ENCODE measurements at places on chromosomes 12 and 14.

DNA sequence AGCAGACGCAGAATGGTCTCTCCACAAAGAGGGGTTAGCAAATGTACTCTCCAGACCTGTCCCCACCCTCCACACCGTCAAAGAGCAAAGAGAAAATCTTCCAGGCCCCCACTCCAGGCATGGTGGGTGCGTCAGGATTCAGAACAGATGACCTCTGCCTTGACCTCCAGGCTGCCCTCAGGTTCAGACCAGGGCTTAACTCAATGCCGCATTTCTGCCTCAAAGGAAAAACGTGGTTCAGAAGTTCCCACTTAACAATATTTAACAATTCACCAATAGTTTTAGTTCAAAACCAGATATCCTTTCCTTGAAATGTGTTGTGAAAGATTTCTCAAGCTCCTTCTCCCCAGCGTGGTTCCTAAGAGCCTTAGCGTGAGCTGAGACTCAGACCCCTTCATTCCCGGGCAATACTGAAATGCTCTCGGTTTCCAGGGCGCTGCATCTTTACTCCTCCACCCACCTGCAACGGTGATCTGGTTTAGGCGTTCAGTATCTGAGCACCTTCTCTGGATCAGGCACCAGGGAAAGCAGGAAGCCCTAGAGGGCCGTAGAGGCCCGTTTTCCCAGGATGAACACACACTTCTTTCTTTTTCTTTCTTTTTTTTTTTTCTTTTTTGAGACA lies 22.9 kb downstream of the HSP90AA1 start:
- no peak for DNase-seq

DNA sequence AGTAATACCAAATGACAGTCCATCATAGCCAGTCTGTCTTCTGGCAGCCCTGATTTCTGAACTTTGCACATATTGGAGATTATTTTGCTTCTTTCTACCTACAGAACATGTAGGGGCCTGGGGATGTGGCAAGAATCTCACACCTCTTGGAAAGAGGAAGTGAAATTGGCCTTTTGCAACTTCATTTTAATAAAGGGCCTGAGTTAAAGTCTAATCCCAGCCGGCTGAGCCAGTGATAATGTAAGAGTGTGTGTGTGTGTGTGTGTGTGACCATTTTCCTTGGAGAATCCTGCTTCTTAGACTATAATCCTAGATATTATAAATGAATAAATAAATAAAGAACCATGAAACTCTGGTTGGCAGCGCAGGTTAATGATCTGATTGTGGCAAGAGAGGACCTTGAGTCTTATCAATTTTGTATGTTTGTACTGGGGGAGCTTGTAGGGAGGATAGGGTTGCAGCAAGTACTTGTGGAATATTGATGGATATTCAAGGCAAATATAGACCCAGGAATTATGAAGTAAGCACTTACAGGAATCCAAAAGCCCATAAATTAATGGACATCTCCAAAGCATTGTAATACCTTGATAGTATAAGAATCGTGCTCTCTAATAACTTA lies 233.2 kb upstream of the AMIGO2 start:
- DNase-seq = no peak

DNA sequence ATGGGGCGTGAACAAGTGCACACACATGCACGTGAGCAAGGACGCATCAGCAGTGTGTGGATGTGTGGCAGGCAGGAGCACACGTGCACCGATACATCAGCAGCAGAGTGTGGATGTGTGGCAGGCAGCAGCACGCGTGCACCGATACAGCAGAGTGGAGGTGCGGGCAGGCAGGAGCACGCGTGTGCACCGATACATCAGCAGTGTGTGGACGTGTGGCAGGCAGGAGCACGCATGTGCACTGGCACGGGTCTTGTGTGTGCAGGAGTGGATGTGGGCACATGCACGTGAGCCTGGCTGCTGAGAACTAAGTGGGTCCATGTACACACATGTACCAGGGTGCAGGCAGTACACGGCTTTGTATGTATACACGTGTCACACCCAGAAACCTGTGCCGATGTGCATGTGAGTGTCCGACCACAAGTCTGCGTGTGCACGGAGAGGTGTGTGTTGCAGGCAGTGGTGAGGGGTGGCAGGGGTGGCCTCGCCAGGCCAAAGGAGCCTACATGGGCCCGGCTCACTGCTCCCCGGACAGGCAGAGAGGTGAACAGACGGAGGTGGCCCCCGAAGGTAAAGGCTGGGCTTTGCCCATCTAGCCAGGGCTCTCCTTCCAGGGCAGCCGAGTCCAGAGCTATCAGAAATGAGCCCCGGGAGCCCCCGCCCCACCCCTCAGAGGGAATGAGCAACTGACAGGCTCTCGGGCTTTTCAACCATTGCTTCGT lies 53.9 kb downstream of the RFLNA start:
- no peak for DNase-seq

DNA sequence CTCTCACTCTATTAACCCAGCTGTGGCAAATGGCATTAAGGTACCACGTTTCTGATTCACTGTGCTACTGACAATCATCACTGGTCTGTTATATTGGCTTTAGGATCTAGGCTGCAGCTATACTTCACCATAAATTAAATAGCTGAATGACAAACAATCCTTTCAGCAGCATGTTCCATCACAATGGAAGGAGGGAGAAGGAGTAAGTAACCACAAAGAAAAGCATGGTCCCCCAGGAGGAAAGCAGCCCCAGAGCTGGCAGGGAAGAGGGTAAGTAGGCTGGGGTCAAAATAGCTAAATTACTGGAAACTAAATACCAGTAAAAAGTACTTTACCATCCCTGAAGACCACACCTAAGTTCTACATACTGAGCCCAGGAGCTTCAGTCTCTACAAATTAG lies 2.8 kb downstream of the ARMH4 start:
- no peak for DNase-seq

GRCh38 chr12:77772676-77773298 lies 57.9 kb upstream of the NAV3 start:
- DNase-seq = no peak

DNA sequence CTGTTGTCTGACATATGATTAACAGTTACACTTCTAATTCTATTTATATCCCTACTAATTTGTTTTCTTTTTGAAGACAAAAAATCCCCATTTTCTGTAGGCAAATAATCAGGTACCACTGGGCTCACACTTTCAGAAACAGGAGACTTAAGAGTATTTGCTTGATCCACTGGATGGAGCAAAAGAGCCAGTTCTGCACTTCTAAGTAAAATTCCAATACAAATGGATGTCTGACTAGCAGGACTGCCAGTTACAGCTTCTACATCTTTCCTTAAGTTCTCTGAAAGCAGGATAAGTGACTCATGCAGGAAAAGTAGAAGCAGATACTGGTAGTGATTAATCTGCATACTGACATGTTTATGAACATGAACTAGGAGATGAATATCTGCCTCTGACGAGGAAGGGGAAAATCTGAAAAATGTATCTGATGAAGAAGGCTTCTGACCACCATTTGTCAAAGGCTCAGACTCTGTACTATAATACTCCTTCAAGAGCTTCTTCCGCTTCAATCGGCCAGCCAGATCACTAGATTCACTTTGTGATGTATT lies 73.8 kb upstream of the ANKS1B start:
- no peak for DNase-seq

DNA sequence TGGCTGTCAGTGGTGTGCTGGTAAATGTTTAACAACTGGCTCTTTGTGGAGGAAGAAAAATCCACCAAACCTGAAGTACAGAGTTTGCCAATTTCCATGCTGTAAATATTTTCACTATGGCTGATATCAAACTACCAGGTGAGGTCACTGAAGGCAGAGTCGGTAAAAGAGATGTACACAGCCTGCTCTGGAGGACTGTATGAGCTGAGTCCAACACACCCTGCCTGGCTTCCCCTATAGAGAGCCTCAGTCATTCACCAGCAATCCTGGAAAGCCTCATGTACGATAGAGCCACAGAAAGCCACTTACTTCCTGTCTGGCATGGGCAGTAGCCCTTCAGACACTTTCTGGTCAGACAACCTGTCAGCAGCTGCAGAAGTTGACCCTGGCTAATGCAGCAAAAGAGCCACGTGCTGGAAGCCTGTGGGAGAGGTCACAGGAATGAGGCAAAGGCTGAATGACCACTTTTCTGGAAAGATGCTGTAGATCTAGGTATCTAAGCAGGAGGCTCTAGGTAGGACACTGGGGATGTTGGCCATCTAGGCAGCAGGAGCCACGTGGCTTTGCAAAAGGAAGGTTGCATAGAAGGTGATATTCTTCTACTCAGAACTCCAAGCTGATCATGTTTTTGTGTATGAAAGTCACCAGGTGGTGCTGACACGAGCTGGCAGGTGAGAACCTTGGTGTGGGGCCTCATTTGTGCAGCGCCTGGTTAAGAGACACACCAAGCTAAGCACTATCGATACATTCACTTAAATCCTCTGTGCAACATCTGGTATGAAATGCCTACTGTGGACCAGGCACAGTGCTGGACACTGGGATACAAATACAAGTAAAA lies 553.9 kb downstream of the VRK1 start:
- DNase-seq = no peak

GRCh38 chr14:50622978-50623377 lies 45.1 kb downstream of the SAV1 start:
- DNase-seq = no peak

DNA sequence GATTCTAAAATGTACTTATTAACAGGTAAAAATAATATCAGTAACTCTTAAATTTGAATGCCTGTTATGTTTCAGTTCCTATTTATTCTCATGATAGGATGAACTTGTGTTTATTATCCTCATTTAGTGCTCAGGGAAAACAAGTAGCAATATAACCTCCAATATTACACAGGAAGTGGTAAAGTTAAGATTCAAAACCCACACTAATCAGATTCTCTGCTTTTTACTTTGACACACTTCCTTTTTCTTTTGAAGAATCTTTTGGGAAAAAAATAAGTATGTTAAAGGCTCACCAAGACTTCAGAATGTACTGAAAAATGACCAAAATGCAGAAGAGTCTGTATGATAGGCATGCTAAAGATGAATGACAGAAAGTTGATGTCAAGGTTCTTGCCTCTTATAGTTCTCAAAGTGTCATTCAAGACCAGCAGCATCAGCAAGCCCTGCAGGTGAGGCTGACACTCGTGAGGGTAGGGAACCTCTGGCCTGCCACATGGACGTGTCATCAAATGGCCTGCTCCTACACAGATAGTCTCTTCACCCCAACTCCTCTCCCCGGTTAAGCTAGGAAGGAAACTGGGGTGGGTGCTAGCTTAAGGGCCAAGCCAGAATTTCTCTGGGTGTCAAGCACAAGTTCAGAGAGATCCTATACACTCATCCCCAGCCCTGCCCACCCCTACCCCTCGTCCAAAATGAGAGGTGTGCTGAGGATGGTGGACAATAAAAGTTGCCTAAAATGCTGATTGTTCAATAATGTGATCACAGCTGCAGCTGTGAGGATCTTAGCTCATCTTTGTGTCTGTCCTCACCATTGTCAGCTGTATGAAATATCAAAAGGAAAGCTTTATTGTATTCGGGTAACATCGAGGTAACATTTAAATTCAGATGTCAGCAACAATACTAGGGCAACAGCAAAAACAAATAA lies 6.3 kb downstream of the TBPL2 start:
- DNase-seq = no peak

DNA sequence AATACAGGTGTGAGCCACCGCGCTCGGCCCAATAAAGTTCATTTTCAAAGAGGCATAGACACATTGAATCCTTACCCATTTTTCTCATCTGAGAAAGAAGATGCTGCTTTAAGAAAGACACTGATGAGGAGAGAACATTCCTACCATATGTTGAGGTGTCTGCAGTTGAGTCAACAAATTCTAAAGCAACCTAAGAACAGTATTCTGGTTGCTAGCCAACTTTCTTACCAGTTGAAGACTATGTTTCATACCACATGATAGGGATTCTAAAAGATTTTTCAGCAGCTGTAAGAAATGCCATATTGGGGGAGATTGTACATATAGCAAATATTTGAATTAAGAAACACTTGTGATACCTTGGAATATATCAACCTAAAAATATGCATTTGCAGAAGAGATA lies 160.1 kb downstream of the SRGAP1 start:
- no peak for DNase-seq

GRCh38 chr12:6548556-6548955 lies 7.3 kb downstream of the IFFO1 start:
- DNase-seq = no peak

- DNase-seq = no peak
Measured at GRCh38 chr14:73700325-73700724, 13.9 kb downstream of the PNMA1 start.

DNA sequence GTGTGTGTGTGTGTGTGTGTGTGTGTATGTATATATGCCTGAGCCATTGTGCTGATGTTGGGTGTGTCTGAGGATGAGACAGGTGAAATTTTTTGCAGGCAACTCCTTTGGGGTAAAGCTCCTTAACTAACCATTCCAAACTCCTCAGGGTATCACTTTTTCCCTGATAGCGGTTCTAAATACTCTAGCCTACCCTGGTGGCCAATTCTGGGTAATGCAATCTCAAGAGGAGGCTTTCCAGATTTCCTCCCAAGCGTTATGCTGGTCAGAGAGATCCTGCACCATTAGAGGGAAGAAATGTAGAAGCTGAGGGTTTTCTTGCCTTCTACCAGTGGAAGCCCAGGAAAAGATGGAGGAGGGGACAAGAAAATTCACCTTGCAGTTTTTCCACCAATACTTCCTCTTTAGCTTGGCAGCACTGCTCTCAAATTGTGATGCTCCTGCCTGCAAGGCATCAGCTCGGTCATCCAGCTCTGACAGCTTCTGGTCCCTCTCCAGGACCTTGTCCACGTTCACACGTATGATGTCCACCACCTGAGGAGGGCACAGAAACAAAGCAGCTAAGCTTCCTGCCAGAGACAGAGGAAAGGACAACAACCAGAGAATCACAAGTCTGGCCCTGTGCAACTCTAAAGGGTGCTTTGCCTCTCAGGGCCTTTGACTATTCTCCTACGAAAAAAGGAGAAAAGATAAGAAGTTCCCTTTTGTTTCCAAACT lies 4.9 kb downstream of the VAMP1 start:
- DNase-seq = no peak

GRCh38 chr14:52873694-52874093 lies 77.2 kb downstream of the FERMT2 start:
- no peak for DNase-seq

DNA sequence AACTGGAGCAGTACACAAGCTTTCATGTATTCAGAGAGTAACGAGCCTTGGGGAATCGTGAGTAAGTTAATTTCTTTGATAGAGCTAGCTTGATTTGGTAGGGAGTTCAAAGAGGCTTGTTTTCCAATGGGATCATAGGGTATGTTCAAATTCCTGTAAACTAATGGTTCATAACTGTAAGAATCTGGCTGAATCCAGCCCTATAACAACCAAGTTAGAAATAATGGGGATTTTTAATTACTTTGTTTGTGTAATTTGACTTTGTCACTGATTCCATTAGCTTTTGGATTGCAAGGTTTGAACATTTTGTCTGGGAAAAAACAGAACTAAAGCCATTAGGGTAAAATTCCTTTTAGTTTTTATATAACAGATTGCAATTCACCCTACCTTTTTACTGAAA lies 94.0 kb downstream of the WNK1 start:
- DNase-seq = no peak

DNA sequence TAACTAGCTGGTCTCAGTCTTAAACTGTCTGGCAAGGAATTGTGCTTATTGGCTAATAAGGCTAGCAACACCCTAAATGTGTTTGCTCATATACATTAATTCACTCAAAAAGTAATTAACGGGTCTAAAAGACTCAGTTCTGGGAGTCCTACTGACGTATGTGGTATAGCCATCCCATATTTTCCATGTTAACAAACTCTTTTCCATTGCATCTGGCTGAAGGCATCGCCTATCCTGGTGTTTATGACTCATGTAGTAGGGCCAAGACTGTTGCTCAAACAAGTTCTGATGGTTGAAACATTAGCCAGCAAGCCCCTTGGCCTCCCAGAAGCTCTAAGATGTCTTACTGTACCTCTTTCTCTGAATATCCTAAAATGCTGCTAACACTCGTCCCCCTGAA lies 98.5 kb downstream of the PHLDA1 start:
- no peak for DNase-seq

Measured in activated T-helper 1 cell treated with anti-CD3 and anti-CD28 coated beads, Interleukin-2, amount 50 U/mL, for 16 hours (primary cell).